Neural crest cell (in vitro differentiated cells): ENCODE measurements at places on chromosomes 11 and 22. TPM values are rescaled to one million over a fixed set of nuclear protein-coding genes. Genes with fewer than 3 reads are reported as not detected.

DNA sequence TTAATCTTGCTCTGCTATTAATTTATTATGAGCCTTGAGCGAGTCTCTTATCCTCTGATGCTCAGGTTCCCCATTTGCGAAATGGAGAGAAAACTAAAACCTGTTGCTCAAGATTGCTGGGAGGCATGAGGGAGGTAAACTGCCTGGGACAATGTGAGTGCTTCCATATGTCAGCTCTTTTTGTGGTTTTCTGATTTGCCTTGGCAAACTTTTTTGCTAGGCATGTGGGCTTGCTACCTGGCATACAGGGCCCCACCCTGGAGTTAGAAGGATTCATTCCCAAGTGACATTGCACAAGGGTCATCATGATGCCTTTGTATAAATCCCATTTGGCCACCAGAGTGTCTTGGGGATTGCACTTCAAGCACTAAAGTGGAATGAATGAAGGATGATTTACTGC, 22.4 kb downstream of the TSPAN18 start:
- DNase-seq: no peak

GRCh38 chr11:44621140-44621681, 55.7 kb downstream of the CD82 start:
- DNase-seq: peak; percentile 90

DNA sequence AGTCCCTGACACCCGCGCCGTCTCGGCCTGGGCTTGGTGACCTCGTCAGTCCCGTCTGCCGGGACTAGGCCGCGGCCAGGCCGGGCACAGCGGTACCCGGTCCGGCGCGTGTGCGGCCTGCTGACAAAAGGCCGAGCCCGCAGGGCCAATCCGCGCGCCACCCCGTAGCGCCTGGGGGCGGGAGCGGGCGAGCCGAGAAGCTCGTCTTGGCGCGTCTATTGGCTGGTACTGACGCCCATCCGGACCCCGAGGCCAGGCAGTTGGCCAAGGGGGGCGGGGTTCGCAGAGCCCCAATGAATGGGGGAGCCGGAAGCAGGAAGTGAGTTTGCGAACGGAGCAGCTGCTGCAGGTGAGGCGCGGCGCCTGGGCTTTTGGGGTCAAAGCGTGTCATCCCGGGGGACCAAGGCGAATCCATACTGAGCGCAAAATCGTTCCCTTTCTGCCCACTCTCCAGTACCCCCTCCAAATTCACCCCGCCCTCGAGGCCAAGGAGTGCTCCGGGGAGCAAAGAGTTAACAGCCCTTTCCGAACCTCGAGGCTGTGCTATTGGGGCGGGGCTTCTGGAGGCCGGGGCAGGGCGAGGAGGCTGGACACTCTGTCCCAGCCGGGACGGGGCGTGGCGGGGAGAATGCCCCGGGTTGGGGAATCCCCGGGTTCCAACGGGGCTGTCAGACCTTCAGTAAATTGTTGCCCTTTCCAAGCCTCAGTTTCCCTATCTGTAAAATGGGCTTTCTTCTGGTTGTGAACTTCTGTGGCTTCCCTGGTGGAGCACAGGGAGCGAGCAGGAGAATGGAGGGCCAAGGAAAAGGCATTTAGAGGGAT, at the start of gene DPP3:
DPP3 (plus strand) TSS at position 318 of the 822 bp plus-strand sequence. CDS start 1,767 bp downstream, outside the sequence.
- peak; percentile 94 for DNase-seq

DNA sequence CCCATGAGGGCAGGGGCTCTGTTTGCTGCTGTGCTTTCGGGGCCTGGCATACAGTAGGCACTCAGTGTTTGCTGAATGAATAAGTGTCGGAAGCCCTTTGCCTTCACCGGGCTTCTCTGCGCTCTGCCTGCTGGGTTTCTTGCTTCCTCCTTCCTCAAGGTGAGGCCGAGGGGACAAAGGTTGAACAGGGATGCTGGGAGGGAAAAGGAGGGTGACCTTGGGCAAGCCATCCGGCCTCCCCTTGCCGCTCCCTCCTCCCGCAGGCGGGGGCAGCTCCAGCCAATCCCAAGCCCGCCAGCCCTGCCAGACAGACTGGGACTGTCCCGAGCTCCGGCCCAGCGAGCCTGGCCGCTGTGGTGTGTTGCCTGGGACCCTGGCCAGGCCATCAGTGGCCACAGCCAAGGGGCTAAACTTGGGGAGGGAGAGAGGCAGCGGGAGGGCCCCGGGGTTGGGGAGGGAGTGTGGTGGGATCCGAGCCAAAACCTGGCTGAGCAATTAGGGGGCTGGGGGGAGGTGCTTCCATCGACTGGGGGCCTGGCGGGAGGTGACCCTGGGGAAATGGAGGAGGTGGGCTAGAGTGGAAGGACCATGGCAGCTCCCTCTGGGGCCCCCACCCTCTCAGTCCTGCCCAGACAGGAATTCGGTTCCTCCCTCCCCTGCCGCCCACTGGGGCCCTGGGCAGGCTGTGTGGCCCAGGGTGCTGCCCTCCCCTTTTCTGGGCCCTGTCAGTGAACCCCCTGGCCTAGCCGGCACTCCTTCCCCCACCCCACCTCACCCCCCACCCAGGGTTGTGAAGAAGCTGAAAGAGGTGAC, 3.4 kb upstream of the RCOR2 start:
- peak; percentile 24 for DNase-seq

GRCh38 chr11:98940913-98941312, 79.8 kb upstream of the CNTN5 start:
- no peak for DNase-seq

DNA sequence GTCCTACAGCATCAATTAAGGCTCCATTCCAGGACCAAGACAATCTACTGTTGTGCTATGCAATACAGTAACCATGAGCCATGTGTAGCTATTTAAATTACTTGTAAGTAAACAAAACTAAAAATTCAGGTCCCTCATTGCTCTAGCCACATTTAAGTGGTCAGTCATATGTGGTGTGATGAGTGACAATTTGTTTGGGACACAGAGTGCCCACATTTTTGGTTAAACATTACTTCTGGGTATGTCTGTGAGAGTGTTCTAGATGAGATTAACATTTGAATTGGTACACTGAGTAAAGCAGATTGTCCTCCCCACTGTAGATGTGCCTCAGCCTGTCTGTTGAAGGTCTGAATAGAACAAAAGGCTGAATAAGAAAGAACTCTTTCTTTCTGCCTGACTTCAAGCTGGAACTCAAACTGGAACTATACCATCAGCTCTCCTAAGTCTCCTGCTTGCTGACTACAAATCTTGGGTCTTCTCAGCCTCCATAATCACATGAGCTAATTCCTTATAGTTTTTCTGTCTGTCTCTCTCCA, 15.8 kb downstream of the KBTBD3 start:
- DNase-seq: no peak

DNA sequence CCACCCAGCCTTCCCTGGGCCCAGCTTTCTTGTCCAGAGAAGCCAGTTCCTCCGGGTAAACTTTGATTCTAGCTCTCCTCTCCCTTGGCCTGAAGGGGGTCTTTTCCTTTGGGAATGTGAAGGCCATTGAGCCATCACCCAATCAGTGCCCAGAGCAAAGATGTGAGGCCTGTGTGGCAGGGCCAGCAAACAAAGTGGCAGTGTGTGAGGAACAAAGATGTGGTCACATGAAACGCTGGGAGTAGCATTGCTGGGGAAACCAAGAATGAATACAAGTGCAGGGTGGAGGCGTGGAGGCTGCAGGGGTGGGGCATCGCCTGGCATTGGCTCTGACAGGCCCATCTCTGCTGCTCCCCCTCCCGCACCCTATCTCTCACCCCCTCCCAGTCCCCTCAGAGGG, 91.9 kb upstream of the BID start:
- DNase-seq: peak; percentile 66

- no peak for DNase-seq
Measured at GRCh38 chr22:44369916-44370801, 57.4 kb upstream of the SHISAL1 start.

DNA sequence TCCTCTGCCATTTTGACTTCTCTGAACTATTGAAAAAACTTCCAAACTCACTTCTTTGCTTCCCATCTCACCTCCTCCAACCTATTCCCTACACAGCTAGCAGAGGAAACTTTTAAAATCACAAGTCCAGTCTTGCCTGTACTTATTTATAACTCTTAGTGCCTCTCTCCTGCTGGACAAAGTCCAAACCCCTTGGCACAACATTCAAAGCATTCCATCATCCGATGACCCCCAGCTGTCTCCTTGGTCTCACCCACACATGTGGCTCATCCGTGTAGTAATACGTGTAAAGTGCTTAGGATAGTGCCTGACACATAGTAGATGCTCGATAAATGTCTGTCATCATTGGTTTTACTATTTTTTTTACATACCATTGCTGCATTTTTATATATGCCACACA, 101.4 kb downstream of the PARVA start:
- DNase-seq: no peak

DNA sequence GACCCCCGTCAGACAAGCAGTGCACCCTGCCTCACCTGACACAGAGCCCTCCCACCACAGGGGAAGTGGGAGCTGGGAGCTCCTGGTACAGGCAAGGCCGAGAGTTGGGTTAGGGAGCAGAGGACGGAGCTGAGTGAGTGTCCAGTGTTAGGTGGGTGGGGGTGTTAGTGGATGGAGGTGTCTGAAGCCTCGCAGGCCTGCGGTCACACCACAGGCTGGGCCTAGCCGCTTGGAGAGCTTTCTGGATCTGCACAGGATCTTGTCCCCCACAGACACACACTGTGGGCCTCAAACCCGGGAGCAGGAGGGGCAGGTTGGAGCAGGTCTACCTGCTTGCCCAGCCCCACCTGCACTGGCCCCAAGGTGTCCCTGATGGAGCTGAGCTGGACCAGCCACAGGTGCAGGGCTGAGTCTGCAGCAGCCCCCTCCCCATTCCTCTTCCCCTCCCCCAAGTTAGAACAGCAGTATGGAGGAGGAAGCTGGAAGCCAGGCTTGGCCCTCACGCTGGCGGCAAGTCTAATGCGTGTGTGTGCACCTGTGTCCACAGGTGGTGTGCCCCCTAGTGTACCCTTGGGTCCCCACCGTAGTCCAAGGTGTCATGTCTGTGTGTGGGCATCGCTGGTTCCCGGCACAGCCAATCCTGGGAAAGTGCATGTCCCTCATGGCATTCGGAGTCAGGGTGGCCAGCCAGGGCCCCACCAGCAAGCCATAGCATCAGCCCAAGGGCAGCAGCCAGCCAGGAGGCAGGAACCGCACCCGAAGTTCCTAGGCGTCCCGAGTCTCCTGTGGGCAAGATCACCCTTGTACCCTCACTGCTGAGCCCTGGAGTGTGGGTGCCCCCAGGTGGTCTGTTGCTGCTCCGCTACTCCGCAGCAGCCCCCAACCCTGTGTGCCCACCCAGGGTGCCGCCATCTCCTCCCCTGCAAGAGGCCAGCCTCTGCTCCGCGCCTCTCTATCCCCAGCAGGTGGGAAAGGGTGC, 2.0 kb upstream of the GATD1 start:
- DNase-seq: no peak

DNA sequence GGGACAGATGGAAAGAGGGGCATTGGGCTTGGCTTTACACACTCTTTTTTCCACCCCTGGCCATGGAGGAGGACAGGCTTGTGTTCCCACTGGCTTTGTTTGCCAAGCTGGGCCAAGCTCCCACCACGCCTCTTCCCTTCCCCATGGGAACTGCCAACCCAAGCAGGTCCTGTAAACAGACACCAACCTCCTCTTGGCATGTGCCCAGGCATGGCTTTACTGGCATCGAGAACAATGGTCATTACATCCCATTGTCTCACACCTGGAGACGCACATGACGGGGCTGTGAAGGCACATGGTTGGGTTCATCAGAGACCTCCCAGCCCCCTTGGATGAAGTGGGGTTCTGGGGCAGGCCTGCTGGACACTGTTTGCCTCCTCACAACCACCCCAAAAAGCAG, 11.7 kb downstream of the SEC14L3 start:
- DNase-seq: no peak

GRCh38 chr11:87329172-87329571, 291.4 kb downstream of the TMEM135 start:
- DNase-seq: no peak

DNA sequence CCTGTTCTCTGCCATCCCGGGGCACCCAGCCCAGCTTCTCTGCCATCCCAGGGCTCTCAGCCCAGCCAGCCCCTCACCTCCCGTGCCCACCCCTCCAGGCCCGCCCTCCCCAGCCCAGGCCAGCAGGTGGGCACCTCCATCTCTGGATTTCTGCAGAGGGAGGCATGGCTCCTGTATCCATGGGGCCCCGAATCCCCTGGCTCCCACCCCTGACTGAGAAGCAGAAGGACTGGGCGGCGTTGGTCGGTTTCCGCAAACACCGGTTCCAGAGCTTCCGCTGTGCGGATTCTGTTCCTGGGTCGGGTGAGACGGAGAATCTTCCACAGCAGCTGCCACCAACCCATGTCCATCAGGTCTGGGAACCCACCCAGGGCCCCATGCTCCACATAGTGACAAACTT, 240.3 kb downstream of the BRD1 start:
- DNase-seq: no peak

DNA sequence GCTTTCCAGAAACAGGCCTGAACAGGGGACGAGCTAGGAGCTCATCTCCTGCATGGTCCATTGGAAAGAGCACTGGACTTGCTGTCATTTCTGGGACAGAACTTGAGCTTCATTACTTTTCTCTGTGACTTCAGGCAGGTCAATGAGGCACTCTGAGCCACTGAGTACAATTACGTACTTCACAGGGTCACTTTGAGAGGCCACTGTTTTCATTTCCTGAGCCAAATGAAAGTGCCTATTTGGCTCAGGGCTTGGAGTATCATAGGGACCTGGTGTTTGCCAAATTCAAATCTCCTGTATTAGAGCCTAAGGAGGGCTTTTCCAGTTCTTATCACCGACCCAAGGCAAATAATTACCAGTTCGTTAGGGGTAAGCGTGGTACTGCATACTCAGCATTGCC, 319.3 kb downstream of the CADM1 start:
- no peak for DNase-seq

- DNase-seq: no peak
Measured at GRCh38 chr11:69125861-69126260, 29.9 kb upstream of the SMIM38 start.

DNA sequence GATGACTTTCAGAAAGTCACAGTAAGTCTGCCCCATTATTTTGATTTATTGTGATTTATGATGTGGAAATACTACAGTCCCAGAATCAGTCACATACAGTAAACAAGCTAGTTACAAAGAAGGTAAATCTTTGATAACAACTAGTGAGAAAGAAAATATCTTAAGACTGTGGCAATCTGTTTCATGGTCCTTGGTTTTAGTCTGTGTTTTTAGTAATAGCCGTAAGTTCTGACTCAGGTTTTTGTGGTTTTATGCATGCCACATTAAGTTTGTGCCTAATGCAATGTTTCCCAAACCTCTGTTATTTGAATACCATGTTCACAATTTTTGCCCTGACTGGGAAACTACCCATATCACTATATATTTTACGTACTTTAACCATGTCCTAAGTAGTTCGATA, 6.7 kb downstream of the CEP295 start:
- DNase-seq: no peak

Gene MS4A15
- not detected in 2 replicates for total RNA-seq

Gene C11orf65
- total RNA-seq: 1.0 and 1.1 TPM in 2 replicates

Gene SLN
- not detected in 2 replicates for total RNA-seq

Gene FAM111B
- total RNA-seq: 35.1 and 35.4 TPM in 2 replicates

Gene XKR3
- not detected in 2 replicates for total RNA-seq

Gene APOA5
- not detected in 2 replicates for total RNA-seq
